ENCODE measurements at places on chromosomes 3 and 15.

- DNase-seq: no peak
These were observed 34.3 kb downstream of the IGDCC3 start for GRCh38 chr15:65343374-65343981.

DNA sequence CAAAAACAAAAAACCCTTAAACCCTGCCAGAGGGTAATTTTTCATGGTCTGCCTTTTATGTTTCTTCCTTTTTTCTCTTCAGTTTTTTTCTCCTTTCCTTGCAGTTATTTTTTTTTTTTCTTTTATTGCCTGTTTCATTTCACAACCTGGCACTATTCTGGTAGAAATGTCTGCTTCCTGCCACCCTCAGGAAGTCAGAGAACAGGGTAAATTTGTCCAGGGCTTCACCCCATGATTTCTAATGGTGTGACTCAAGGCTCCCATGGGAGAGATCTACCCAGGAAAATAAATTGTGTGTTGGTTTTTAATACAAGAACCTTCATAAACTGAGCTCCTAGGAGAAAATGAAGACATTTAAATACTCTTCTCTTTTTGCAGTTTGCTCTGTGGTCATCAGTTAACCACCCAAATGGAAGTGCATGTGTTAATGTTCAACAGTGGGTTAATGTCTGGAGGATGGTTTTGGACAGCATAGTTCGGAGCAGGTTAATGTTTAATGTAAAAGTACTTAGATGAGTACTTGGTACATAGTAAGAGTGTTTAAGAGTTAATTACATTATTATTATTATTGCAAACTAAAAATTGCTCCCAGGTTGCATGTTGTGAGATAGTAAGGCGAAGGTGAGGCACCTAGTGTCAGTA lies 45.9 kb downstream of the CGNL1 start:
- DNase-seq: no peak

DNA sequence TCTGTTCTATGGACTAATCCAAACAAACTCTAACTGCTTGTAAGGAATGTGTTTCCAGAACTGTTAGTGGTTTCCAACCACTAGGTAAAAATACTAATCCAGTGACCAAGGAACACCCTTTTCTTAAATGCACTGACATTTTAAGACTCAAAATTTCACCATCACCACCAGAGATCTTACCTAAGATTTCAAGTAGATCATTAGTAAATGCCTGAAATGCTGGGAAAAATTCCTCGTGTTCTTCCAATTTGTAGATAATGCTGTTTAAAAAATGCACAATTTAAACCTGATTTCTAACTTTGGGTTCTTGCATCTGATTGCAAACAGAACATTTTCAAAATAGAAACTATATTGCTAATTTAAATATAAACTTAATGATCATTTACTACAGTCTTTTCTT lies 63.4 kb downstream of the ESYT3 start:
- no peak for DNase-seq

GRCh38 chr3:159263750-159264553 lies 462.1 kb downstream of the MFSD1 start:
- no peak for DNase-seq

DNA sequence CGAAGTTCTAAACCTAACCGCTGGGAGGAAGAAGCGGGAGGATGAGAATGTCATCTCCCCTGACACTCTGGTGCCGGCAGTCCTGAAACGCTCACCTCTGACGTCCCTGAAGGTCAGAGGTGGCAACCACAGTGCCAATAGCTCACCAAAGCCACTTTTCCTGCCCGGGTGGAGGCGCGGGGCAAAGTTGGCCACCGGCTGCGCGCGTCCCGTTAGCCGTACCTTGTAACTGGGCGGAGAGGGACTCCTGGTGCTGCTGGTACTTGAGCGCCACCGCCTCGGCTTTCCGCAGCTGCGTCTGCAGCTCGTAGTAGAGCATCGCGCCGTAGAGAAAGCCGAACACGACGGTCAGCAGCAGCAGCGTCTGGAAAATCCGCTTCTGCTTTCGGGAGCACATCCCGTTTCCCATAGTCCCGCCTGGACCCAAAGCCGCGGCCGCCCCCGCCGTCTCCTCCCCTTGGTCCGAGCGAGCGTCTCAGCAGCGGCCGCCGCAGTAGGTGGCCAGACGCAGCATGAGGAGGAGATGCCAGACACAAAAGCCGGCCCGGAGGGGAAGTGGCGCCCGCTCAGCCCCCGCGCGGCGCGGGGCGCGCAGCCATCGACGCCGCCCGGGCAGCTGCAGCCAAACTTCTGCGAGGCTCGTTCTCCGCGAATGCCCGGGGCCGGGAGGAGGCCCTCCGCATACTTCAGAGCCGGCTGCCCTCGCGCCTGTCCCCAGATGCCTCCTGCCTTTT lies 680 bp downstream of the GOLIM4 start:
- DNase-seq: no peak

GRCh38 chr3:150079029-150079739 lies 108.5 kb upstream of the PFN2 start:
- no peak for DNase-seq

DNA sequence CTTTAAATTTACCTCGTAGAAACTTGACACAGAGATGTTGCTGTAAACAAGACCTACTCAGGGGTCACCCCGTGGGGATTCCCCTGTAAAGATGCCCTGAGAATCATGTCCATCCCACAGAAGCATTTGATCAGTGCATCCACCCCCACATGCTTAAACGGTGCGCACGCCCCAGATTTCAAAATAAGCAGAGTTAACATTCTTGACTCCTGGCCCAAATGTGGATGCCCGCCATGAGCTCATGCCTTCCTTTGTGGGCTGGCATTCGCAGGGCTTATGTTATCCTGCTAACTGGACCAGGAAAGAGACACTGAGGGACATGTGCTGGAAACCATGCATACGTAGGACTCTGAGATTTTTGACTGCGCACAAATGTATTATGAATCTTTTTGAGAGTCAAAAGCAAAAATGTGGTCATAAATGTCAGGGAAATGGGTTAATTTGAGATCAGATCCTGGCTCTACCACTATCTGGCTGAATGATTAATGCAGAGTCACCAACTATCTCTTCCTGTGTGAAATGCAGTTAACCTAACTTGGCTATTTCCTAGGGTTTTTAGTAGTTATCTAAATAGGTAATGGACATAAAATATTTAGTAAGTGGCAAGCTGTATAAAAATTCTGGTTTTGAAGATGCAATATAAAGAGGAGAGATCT lies 9.1 kb upstream of the TP63 start:
- no peak for DNase-seq

DNA sequence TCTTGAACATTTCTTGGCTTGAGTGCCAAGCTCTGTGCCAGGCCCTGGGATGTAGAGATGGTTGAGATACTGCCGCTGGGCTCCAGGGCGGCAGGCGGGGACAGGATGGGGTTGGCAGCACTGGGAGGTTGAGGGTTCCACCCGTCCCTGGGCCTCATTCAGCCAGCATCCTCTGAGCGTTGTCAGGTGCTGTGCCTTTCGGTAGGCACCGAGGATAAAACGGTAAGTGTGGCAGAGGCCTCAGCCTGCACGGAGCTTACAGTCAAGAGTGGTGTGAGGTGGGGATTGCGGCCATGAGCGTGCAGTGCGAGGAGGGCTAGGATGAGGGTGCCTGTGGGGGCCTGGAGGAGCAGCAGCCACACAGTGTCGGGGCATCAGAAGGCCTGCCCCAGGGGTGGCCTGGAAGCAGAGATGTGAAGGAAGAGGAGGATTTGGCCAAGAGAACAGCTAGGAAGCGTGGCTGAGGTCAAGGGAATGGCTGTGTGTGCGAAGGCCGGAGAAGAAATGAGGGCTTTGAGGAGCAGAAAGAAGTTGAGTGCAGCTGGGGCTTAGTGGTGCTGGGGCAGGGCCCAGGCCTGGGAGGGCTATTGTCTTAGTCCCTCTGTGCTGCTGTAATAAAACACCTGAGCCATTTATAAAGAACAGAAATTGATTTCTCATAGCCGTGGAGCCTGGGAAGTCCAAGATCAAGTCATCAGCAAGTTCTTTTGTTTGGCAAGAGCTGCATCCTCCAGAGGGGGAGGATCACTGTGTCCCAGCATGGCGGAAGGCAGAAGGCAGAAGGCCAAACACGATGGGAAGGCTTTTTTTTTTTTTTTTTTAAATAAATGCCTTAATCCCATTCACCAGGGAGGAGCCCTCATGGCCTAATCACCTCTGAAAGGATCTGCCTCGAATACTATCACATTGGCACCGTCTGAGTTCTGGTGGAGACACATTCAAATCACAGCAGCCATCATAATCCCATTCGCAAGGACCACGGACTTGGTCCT lies 22.7 kb downstream of the CORO2B start:
- DNase-seq: no peak

- no peak for DNase-seq
These were observed 250.6 kb downstream of the MBNL1 start for GRCh38 chr3:152519376-152519775.

DNA sequence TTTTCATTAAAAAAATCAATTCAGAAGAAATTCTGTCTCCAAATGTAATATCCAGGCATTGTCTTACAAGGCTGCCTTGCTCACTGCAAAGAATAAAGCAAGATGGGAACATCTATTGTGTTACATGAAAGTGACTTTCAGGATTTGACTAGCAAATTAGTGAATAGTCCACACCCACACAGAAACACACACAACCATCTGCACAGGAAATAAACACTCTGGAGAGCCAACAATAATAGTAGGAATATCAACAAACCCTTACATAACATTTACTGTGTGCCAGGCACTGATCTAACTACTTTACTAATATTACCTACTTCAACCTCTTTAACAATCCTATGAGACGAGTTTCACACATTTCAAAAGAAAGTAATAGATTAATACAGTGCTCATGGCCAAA lies 28.9 kb upstream of the ZNF385D start:
- DNase-seq: no peak

DNA sequence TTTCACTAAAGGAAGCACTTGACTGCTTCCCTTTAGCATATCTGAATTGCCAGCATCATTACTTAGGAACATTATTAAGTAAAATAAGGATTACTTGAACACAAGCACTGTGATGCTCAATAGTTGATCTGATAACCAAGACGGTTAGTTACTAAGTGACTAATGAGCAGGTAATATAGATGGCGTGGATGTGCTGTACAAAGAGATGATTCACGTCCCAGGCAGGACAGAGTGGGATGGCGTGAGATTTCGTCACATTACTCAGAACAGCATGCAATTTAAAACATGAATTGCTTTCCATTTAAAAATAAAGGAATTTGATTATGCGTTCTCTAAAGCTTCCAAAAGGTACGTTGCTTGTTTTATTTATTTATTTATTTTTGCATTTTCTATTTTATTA lies 240.0 kb upstream of the ARHGEF26 start:
- DNase-seq: no peak

DNA sequence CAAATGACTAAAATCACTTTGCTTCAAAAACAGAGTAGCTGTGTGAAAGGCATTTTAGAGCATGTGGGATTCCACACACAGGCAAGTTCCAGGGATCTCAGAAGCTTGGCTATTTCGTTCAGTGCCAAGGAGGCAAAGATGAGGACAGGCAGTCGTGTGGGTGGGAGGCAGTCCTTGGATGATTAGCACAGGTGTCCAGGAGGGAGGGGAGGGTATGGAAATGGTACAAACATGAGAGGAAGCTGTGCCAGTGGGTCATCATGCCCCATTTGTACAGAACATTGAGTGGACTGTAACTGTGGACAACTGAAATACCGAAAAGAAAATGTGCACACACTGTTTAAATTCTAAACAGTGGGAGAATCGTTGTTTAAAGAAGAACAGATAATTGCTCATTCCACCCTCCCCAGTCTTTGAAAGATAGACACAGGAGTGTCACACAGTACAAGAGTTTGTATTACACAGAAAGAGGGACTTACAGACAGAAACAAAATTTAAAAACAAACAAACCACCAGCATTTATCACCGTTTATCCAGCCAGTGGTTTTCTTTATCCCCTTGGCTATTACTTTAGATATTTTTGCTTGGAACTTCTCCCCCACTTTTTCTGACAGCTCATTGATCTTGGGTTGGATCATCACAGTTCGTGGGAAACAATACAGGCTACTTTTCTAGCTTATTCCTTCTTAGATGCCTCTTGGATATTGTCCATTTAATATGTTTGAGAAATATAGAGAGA lies 122.9 kb downstream of the GREM1 start:
- DNase-seq: no peak

DNA sequence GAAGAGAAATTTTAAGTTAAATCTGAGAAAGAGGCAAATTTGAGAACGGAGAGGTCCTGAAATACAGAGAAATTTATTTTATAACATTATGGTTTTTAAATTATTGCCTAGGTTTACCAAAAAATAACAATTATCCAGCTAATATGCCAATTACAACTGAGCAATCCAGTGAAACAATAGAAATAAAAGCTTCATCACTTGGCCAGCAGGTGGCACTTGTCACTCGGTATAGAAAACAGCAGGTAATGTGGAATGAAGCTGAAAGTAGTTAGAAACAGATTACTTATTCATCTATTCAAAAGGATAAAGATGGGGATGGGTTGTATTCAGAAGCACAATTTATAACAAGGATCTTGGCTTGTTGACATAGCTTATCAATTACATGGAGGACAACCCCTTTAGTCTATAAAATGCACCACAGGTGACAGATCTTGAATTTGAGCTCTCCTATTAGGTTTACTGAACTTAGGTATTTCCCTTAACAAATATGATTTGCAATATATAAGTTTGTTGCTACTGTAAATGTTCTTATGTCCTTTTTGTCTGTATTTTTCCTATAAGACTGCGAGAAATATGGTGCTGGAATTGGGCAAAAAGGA lies 70.1 kb upstream of the GUCA1C start:
- peak; percentile 24 for DNase-seq

DNA sequence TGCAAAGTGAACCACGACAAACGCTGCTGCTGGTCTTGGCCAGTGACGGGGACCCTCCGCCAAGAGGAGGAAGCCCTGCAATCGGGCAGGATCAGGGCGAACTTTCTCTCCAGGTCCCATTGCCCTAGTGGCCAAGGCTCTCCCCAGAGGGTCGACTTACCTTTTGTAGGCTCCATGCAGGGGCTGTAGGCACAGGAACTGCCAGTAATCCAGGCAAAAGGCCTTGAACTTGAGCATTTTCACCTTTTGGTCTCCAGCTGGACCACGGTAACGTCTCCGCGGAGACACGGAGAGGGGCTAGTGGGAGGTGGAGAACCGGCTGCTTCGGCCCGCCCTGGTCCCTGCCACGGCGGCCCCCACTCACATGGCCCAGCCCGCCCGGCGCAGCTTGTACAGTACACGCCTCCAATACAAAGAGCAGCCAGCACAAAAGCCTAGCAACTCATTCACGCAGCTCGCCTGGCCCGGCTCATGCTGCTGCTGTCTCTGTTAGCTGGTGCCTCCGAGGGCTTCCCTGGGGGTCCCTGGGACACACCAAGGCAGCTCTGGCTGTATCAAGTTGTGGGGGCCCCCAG lies 31.0 kb downstream of the IQSEC1 start:
- DNase-seq: no peak

GRCh38 chr3:114582929-114583328 lies 289.1 kb downstream of the TIGIT start:
- no peak for DNase-seq

- DNase-seq: no peak
These were observed 89.9 kb upstream of the MITF start for GRCh38 chr3:69649120-69650065.

All from activated CD4-positive, alpha-beta T cell treated with anti-CD3 and anti-CD28 coated beads, Interleukin-2, amount 50 U/mL, for 1 hour (primary cell).